ENCODE measurements at places on chromosomes 12 and 14.

GRCh38 chr14:73725116-73726024 lies 11.2 kb upstream of the PNMA1 start:
- DNase-seq, result no peak

GRCh38 chr14:21652209-21652808 lies 1.3 kb upstream of the OR4E2 start:
- no peak for DNase-seq

DNA sequence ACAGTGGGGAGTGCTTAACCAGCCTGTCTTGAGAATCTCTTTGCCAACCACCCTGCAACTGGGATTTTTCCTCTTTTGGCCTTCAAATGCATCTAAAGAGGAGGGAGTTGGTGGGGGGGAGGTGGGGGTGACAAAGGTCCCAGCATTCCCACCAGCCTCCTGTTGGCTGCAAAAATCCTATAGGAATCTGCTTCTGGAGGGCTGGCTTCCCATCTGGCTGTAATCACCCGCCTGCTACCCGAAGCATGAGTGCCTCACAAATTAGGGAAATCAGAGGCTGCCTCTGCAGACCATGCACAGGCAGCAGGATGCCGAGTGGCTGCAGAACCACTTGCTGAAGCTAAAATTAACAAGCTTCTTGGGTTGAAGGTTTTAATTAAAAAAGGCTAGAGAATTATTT lies 73.9 kb upstream of the WSCD2 start:
- DNase-seq, result no peak

DNA sequence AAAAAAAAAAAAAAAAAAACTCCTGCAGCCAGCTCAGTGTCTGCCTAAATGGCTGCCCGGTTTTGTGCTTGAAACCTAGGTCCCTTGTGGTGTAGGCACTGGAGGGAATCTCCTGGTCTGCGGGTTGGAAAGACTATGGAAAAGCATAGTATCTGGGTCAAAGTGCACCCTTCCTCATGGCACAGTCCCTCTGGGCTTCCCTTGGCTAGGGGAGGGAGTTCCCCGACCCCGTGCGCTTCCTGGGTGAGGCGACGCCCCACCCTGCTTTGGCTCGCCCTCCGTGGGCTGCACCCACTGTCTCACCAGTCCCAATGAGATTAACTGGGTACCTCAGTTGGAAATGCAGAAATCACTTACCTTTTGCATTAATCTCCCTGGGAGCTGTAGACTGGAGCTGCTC lies 14.3 kb downstream of the PTCSC3 start:
- DNase-seq, result no peak

- no peak for DNase-seq
These were observed 476.9 kb downstream of the LRIG3 start for GRCh38 chr12:58443273-58443980.

DNA sequence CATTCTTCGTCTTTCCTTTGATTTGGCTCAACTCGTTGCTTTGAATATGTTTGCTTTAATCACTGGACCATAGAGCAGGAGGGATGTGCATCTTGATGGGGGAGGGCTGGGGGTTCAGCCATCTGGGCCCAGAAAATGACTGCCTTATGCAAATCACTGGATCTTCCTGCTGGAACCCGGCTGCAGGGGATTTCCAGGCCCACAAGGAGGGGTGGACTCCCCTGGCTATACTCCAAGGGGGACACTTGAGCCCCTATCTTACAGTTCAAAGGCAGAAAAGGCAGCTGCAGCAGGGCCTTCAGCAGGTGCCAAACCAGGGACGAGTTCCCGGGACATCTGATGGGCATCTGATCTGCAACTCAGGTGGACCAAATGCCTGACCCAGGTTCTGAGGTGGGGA lies 122.5 kb downstream of the DICER1 start:
- DNase-seq, result no peak

- no peak for DNase-seq
These were observed 7.6 kb upstream of the RAB21 start for GRCh38 chr12:71746974-71747611.

DNA sequence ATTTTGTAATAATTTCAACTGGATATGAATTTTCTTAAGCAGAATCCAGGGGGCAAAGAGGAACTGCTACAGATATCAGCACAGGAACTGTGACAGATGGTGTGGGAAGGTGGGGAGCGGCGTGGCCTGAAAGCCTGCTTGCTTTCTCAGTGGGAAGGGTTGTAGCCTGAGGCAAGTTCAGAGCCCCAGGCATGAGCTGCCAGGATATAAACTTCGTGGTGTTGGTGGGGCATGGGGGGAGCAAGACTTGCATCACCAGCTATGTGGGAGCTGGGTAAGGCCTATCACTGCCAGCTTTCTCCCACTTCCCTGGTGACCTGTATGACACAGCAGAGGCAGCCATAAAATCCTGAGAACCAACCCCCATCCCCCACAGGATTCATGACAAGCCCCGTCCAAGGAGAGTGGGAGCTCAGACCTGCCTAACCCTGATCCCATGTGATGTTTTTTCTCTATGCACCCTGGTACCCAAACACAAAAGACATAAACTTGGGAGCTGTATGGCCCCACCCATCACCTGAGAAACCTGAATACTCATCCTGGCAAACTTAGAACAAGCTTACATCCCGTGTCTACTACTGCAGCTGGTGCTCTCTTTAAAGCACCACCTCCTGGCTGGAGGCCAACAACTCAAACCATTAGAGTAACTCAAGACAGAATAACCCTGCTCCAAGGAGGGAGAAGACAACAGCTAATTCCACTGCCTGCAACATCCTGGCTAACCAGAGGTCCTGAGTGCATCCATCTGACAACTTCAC lies 16.5 kb downstream of the CLEC1A start:
- no peak for DNase-seq

- no peak for DNase-seq
These were observed 35.8 kb downstream of the FBXO33 start for GRCh38 chr14:39396448-39396847.

GRCh38 chr12:93100610-93101009 lies 171.5 kb upstream of the EEA1 start:
- DNase-seq, result no peak

Data from breast epithelium (tissue), 4 donors.